NB4 (cell line): ENCODE measurements at places on chromosomes 5 and 9.

- DNase-seq, result no peak
Measured at GRCh38 chr5:128962211-128962610, 3.1 kb upstream of the SLC27A6 start.

GRCh38 chr9:34370970-34371880, 5.5 kb downstream of the MYORG start:
- DNase-seq, result no peak

DNA sequence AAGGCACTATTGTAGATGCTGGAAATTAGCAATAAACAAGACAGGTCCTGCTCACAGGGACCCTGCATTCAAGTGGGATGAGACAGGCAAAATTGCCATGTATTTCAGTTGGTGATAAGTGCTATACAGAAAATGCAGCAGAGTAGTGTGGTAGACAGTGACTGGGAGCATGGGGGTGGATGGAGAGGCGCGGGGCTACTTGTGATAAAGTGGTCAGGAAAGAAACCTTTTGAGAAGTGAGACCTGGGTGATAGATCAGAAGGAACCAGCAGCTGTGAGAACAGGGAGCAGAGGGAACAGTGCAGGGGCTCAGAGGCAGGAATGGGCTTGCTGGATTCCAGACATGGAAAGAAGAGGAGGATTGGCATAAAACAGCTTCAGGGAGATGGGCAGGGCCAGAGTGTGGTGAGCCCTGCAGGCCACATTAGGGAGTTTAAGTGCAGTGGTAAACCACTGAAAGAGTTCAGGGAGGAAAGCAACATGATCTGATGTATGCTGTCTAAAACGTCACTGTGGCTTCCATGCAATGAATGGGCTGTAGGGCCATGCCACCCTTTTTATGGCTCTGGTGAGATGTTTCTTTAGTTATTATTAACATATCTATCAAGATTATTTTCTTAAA, 7.3 kb downstream of the CRHBP start:
- DNase-seq, result peak; percentile 38

DNA sequence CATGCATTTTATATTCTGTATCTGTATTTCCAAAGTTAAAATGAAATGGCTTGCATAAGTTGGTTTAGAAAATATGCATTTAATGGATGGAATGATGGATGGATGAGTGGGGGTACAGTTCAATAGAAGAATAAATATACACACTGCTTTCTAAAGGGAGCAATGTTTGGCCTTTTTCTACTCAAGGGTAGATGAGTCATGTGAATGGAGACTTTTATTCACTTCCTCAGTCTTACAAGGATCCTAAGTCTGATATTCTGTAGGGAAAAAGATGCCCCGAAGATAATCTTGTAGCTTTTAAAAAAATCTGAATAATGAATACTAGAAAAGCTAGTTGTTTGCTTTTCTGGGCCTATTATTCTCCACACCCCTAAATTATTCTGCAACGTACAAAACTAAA, 2112.1 kb downstream of the MAT2B start:
- DNase-seq, result no peak

- no peak for DNase-seq
Measured at GRCh38 chr5:167902298-167902697, 389.1 kb upstream of the WWC1 start.

- DNase-seq, result no peak
Measured at GRCh38 chr9:37383393-37383792, 39.1 kb upstream of the GRHPR start.

DNA sequence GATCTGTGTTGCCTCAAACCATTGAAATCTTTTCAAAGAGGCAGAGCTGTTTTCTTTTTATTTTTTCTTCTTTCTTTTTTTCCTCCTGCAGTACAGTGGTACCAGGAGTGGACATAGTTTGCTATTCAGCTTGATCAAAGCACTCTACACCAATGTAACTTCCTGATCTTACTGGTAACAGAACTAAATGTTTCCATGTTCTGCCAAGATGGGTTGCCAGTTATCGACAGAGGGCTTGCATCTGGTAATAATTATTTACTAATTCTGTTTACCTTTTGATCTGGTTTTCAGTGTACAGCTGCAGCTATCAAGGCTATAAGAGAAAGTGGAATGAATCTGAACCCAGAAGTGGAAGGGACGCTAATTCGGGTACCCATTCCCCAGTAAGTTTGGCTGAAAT, 26.8 kb downstream of the MRRF start:
- no peak for DNase-seq

DNA sequence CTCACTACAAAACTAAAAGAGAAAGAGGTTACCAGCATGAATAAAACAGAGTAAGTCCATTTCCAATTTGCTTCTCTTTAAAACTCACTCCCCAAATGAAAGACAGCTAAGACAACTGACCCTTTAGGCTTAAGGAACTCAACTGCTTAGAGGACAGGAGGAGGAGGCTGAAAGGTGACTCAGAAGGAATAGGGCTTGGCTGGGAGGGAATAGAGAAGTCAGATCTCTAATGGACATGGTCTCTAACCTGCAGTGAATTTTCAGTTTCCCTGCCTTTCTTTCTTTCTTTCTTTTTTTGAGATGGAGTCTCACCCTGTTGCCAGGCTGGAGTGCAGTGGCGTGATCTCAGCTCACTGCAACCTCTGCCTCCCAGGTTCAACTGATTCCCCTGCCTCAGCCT, 261.8 kb upstream of the CLINT1 start:
- DNase-seq, result no peak

DNA sequence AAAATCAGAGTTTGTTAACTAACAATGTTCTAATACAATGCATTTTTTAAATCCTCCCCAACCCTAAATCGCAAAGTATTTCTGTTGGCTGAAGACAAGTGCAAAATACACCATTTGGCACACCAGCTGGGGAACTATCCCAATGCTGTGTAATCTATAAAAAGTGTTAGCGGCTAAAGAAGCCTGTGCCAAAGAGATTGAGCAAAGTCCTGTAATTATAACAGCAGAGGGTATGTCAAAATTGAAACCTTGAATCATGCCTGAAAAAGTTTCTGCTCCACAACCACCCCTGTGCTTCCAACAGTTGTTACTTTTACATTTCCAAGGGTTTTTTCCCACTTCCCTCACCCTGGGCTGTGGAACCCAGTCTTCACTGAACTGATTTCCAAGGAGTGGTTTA, 83.1 kb upstream of the PLPP6 start:
- DNase-seq, result no peak

DNA sequence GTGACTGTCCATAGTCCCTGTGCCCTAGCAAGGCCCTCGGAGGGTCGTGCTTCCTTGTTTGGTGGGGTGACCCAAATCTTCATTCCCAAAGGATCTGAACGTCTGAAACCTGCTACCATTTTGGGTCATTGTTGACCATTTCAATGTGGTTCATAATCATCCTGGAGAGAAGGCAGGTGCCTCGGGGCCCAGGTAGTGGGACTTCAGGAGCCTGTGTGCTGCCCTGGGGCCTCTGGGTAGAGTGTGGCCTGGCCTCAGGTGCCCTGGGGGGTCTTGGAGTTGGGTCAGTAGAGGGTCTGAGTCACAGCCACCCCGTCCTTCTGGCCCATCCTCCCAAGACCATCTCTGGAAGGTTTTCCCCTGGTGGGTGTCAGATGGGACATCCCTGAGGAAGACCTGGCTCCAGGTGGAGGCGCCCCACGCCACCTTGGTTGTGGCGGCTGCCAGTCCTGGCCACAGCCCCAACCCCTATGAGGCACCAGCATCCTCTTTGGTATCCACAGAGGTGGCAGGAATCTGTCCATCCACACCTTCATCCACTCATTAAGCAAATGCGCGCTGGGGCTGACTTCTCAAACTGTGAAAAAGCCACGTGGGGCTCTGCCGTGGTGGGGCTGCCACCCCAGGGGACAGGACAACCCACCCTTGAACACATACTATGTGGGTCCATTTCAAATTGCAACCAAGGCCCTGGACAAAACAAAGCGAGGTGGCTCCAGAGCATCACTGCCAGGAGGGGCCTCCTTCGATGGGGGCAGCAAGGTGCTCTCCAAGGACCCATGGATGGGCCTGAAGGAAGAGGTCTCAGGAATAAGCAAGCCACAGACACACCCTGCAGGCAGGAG, 41.6 kb upstream of the FCN1 start:
- DNase-seq, result no peak

DNA sequence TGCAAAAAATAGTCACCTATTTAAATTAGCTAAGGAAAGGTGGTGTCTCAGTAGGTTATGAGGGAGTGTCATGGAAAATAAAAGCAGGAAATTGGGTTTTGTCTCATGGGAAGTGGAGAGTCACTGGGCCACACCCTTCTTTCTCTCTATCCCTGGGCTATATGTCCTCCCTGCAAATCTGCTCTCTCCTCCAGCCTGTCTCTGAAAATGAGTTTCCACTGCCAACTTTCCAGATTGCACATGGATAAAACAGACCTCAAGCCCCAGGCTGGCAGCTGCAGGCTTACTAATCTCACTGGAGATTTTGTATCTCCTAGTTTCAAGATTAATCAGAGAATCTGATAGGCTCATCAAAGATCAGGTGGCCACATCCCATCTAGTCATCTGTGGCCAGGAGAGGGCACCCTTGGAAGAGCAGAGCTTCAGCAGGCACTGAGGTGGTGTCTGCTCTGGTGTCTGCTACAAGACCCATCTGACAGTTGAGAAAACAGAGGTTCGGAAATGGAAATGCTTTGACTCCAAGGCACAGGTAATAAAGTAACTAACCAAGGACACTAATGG, 178.9 kb downstream of the MSX2 start:
- DNase-seq, result peak; percentile 3
